ENCODE measurements at places on chromosomes 16 and 17.

DNA sequence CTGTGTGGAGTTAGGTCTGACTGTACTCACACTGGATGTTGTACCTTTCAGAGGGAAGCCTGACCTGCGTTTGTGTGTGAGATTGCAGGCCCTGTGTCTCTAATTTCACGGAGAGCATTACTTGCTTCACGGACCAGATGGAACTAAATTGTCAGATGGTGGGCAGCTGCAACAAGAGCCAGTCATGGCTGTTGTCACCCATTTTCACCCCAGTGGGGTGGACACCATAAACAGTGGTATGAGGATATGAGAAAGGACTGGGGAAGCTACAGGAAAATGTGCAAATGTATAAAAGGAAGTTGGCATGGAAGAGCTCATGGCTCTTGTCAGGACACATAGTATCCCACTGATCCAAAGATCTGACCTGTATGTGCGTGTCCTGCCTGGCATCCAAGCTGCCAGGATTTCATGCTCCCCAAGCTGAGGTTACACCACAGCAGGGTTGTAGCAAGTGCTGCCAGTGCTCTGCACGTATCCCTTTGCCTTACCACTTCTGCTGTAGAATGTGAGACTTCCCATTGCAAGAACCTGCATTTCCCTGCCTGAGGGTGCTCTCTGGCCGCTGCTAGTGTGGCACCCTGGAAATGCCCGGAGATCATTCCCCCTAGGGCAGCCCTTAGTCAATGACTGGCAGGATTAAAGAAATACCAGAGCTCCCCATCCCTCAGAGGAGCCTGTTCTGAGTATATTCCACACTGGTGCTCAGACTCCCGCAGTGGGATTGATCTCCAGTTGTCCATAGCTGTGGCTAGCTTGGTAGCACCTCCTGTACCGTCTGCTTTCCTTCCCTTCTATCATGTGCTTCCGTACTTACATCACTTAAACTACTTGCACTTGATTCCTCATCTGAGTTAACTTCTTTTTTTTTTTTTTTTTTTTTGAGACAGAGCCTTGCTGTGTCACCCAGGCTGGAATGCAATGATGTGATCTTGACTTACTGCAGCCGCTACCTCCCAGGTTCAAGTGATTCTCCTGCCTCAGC, 70.4 kb upstream of the TANC2 start:
- DNase-seq, result no peak

GRCh38 chr16:1688807-1689560, 10.9 kb downstream of the JPT2 start:
- DNase-seq, result no peak

DNA sequence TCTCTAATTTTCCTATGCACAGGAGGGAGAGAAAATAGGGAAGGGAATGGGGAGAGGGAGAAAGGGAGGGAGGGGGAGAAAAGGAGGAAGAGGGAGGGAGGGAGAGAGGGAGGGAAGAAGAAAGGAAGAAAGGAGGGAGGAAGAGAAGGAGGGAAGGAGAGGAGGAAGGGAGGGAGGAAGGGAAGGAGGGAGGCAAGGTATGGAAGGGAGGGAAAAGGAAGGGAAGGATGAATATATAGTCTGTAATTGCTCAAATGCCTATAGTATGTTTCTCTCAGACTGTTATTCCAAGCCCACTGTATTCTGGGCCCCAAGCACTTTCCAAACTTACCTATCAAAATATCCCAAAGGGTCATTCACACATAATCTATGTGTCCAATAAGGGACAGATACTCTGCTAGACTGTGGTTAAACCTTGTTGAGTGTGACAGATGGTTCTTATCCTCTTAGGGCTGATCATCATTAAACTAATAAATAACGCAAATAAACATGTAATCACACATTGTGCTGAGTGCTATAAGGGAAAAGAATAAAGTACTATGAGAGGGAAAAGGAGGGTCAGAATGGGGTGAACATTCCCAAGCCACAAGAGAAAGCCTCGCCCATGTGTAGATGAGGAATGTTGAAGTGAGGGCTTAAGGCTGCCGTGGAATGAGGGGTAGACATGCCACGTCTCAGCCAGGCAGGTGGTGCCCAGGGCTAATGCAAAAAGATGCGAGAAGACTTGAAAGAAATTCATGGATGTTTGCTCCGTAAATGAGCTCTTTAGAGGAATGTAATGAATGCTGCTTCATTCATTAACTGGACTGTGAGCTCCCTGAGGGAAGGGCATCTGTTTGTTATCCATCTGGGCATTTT, 30.6 kb downstream of the ASIC2 start:
- DNase-seq, result no peak

- no peak for DNase-seq
These were observed 73.4 kb downstream of the MYO1D start for GRCh38 chr17:32803544-32803943.

DNA sequence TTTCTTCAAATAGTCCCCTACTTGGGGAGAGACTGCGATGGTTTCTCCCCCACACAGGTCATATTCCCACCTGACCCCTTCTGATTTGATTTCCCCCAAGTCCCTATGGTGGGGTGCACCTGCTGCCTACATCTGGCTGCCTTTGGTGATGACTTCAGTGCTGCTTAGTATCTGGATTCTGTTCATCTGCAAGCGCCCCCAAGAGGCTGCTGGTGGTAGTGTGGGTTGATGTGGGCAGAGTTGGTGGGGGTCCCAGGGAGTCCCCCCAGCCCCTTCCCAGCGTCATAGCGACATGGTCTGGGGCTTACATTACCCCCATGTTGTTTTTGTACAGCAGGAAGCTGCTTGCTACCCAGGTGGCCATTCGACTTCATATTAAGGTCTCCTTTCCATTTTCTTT, 99.2 kb downstream of the NTN1 start:
- peak; percentile 9 for DNase-seq

GRCh38 chr17:72998343-72998742, 94.1 kb downstream of the SLC39A11 start:
- DNase-seq, result no peak

- peak; percentile 95 for DNase-seq
These were observed 1.6 kb downstream of the NDUFB10 start for GRCh38 chr16:1960665-1961630.

- DNase-seq, result peak; percentile 82
These were observed 3.9 kb downstream of the SPATA20 start for GRCh38 chr17:50550661-50551432.

DNA sequence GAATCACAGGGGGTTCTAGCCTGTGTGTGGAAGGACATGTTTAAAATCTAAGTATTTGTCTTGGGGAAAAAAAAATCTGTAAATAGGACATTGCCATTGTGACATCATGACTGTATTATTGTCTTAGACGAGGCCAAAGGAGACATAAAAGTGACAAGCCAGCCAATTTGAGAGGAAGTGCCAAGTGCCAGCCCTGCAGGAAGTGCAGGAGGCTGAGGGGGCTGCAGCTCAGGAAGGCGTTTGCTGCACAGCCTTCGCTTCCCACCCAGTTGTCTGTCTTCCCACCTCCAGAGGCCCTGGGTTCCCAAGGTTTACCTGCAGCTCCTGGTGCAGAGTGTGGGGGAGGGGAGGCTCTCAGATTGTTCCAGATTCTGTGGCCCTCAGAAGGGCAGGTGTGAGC, 1.3 kb downstream of the ADCY7 start:
- no peak for DNase-seq

GRCh38 chr17:80265205-80266068, 4.8 kb downstream of the RNF213 start:
- DNase-seq, result no peak

GRCh38 chr16:83682868-83683235, 124.9 kb upstream of the HSBP1 start:
- DNase-seq, result no peak

DNA sequence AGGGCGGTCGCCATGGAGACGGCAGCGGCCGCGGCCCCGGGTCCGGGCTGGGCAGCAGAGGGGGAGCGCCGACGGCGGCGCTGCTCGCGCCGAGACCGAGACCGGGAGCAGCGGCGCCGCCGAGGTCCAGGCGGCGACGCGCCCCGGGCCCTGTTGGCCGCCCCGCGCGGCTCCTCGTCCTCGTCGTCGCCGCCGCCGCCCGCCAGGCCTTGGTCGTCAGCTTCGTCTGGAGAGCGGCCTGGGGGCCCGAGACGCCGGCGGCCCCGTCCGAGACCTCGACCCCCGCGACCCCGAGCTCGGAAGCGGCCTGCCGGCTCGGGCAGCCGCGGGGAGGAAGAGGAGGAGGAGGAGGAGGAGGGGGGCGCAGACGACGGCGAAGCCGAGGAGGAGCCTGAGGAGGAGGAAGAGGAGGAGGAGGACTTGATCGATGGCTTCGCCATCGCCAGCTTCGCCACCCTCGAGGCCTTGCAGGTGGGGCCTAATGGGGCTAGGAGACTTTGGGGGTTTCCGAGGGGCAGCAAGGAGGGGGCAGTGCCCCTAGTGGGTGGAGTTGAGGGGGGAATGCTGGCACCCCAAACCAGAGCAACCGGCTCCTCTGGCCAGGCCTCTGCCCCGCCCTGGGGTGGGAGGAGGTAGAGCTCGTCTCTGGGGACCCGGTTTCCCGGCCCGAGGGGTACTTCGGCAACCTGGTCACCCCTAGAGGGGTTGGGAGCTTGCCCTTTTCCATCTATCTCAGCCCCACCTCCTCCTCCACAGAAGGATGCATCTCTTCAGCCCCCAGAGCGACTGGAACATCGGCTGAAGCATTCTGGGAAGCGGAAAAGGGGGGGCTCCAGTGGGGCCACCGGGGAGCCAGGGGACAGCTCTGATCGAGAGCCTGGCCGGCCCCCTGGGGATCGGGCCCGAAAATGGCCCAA, 1.5 kb downstream of the FBRS start:
- no peak for DNase-seq

- DNase-seq, result no peak
These were observed 1.9 kb upstream of the LCMT1 start for GRCh38 chr16:25109643-25110042.

DNA sequence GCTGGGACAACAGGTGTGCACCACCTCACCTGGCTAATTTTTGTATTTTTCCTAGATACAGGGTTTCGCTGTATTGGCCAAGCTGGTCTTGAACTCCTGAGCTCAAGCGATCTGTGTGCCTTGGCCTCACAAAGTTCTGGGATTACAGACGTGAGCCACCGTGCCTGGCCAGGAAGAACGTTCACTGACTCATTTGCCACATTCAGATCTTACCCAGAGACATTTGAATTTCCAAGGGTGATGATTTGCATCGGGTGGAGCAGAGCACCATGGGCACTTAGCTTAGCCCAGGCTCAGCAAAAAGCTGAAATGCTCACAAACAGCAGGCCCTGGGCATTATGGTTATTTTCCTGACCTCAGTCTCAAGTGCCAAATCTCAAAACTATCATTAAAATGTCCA, 14.5 kb upstream of the ADORA2B start:
- DNase-seq, result no peak

DNA sequence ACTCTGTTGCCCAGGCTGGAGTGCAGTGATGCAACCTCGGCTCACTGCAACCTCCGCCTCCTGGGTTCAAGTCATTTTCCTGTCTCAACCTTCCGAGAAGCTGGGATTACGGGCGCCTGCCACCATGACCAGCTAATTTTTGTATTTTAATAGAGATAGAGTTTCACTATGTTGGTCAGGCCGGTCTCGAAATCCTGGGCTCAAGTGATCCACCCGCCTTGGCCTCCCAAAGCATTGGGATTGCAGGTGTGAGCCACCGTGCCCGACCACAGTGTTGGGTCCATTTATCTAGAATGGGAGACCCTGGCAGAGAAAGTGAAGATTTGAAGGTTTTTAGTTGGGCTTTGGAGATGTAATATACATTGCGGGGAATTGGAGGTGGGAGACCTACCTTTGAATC, 70.1 kb downstream of the SNX29 start:
- no peak for DNase-seq

DNA sequence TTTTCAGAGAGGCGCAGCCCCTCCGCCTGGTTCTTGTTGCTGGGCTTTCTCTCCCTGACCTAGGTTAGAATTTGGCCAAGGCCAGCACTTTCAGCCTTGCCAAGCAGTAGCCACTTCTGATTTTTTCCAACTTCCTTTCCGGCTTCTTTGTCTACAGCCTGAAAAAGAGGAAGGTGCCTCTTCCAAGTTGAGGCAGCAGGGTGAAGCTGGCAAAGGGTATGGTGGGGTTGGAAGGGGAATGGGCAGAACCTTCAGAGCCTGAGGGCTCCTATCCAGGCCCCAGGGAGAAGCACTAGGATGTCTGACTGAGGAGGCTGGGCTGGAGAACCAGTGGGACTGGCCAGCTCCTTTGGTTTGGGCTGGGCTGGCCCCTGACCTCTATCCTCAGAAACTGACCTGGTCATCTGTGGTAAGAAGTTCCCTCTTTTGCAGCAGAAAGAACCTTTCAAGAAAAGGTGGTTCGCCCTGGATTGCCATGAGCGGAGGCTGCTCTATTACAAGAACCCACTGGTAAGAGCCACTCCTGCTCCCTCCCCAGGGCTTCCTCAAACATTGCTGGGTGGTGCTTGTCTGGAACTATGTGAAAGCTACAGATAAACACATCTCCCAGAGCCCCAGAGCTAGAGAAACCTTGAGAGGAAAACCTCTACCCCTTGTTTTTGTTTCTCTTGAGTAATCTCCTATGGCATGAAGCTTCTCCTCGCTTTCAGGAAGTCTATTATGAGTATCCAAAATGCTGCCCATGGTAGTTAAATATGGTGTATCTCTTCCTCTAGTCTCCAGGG, 16.6 kb upstream of the RNF135 start:
- no peak for DNase-seq

DNA sequence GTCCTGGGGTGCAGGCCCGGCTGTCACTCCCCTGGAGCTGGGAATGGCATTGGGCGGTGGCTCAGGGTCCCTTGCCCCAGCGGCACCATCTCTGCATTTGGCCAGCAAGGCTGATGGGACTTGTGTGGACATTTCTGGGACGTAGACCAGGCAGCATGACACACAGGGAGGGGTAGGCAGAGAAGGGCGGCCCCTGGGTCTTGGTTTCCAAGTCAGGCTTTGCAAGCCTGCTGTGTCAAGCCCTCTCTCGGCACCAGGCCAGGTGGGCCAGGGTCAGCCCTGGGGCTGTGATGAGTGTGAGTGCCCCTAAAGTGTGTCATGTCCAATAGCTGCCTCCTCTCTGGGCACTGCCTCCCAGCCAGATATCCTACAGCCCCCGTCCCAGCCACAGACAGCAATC, 335.2 kb downstream of the SEC14L1 start:
- no peak for DNase-seq

GRCh38 chr16:53507464-53508179, 4.6 kb upstream of the AKTIP start:
- no peak for DNase-seq

DNA sequence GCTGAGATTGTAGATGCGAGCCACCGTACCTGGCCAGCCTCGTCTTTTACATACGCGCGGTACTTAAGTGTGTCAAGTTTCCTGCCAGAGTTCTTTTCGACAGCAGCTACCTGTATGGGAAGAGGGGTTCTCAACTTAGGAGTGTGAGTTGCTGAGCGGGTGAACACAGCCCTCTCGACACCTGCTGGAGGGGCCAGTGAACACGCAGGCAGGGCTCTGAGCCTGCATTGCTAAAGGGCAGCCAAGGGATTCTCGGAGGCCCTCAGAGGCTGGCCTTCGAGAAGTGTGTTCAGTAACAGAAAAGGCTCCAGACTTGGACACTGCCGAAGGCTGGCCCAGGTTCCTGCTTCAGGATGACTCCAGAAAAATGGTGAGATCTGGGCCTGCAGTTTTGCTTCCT, 6.1 kb downstream of the ZC3H18 start:
- DNase-seq, result no peak

- no peak for DNase-seq
These were observed 25.0 kb upstream of the NGFR start for GRCh38 chr17:49469831-49470810.

- no peak for DNase-seq
These were observed 472 bp downstream of the GALNS start for GRCh38 chr16:88856122-88856827.

Measured in NCI-H524 (cell line).